ENCODE measurements at places on chromosomes 3 and 15.

DNA sequence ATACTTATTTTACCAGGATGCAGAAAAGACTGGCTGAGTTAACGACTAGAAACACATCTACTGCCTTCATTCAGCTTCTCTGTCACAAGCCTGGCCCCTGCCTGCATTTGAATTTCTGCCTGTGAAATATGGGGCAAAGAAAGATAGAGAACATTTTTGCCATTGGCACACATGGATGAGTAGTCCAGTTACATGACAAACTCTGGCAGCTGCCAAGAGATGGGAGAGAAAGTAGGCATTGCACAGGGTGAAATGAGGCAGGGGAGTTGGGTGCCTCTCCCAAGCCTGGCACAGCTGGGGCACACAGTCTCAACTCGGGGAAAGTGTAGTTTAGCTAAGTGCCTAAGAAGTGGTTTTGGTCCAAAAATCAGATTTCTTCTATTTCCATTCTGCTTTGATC is 24.0 kb downstream of the ANXA2 start:
- DNase-seq, result no peak

GRCh38 chr3:172043766-172044165 is 4.4 kb downstream of the FNDC3B start:
- no peak for DNase-seq

DNA sequence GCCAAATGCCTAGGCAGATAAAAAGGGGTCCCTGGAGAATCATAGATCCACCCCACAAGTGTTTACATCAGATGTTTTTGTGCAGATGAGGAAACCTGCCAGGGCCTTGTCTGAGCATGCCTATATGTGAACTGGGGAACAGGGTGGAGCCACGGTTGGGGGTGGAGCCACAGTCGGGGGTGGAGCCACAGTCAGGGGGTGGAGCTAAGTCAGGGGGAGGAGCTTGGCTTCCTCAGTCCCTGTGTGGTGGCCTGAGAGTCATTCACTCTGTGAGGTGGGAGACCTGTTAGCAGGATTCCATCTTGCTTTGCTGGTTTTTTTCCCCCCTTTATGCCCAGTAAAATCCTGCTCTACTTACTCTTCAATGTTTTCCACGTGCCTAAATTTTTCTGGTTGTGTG is 57.8 kb upstream of the TGFBR2 start:
- peak; percentile 20 for DNase-seq

- no peak for DNase-seq
These were observed 6.9 kb downstream of the ADAMTS17 start for GRCh38 chr15:100334905-100335304.

GRCh38 chr3:71316066-71316777 is 267.3 kb downstream of the FOXP1 start:
- no peak for DNase-seq

DNA sequence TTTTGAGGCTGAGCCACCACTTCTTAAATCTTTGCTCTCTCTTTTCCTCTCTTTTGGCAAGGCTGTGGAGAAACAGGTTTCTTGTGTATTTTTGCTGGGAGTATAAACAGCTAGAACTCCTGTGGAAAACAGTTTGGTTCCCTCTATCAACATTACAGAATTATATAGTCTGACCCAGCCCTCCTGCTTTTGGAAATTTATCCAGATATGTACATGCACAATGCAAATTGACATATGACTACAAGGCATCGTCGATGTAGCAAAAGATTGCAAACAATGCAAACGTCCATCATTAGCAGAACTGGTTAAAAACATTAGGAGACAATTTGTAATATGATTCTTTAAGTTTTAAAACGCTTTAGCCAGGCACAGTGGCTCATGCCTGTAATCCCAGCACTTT is 12.5 kb upstream of the MYO1E start:
- DNase-seq, result no peak

DNA sequence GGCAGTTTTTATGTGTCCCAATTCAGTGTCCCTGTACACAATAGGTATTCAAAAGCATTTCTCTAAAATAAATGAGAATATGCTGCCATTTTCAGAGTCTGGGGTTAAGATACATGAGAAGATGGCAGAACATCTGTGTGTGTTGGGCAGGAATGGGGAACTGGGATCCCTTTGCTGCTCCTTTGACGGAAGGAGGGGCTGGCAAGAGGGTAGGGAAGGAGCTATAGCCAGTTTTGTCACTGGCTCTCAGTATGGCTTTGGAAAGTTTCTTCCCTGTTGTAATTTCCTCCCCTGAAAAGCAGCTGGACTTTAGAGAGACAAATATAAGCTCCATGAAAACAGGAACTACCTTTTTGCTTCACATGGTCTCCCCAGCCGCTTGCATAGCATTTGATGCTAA is 137.5 kb upstream of the PRR23C start:
- DNase-seq, result no peak

- no peak for DNase-seq
These were observed 17.3 kb downstream of the PP2D1 start for GRCh38 chr3:19994796-19995195.

DNA sequence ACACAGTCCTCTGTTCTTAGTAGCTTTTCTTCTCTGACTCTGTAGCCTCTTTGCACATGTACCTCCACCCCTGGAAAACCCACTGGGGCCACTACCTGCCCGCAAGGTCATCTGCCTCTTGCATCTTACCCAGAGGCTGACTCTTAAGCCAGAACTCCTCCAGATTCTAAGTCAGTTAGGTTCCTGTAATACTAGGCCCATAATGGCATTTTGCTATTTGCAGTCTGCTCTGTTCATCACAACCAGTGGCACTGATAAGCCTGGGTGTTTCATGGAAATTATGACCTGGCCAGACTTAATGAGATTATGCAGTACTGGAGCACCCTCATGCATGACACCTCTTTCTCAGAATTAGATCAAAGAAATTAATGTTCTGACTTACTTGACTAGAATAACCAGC is 31.7 kb upstream of the ATG7 start:
- DNase-seq, result peak; percentile 16

- no peak for DNase-seq
These were observed 752 bp downstream of the OCA2 start for GRCh38 chr15:28098360-28098765.

DNA sequence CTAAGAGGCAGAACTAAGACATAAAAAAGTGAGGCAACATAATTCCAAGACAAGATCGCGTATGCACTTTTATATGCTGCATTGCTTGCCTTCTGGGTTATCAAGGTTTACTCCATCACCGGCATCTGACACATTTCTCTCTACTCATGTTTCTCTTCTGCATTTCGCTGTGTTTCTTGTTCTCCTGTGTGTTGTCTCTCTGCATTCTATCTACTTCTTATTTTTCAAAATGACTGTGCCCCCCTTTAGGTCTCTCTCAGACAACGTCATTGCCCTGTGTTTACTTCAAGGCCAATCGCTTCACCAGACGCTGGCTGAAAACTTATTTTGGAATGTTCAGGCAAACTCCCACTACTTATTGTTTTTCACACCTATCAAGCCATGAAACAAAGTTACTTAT is 280.4 kb downstream of the KCNH8 start:
- no peak for DNase-seq

DNA sequence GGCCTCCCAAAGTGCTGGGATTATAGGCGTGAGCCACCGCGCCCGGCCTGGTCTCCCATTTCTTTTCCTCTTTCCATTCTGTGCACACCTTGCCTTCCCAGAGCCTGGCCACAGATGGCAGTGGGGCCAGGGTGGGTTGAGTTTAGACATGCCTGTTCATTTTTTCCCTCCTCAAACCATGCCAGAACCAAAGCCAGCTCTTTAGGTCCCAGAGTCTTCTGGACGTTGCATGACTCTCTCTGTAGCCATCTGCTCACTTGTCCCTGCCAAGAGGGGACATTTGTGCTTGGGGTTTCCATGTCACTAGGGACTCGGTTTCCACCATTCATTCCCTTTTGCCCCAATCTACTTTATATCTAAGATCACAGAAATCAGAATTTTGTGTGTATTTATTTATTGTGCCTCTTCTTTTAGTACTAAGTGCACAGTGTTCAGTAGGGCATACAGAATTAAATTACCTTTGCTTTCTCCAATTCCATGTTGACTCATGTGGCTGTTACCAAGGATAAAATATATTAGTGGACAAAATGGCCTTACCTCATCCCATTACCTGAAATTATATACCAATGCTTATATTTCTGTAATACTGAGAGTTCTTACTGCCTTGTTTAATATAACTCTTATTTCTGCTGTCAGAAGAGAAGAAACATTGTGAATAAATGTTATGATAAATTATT is 49.6 kb downstream of the USP13 start:
- DNase-seq, result no peak

DNA sequence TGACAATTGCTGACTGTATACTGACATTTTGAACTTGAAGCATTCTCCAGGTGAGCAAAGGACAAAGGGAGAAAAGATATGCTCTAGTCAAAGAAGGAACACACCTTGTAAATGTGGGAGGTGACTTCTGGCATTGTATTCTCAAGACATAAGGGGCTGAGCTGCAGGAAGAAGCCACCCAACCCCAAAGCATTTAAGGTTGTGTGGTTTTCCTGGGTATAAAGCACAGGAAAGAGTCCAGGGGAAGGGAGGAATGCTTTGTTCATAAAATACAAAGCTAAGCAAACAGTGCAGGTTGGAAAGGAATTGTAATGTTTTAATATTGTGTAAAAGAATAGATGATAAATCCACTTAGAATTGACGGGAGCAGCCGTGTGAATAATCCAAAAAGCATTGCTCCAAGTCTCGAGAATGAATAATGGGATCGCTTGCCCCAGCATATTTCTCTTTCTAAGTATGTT is 102.4 kb upstream of the LRIG1 start:
- DNase-seq, result no peak

GRCh38 chr3:190301591-190301990 is 20.7 kb downstream of the CLDN1 start:
- no peak for DNase-seq

DNA sequence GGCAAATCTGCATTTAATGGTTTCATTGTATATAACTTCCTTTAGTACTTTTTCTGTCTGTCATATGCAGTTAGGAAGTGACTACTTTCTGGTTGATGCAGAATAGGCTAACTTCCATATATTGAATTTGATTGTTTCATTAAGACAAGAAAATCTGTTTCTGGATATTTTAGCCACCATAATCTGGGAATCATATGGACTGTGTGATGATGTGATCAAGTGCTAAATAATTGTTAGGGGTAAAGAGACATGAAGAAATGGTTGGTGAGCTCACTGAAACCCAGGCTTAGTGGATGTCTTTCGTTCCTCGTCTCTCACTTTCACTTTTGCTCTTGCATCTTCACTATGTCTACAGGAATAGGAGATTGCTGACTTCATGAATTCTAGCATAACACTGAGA is 3.5 kb upstream of the MNS1 start:
- DNase-seq, result no peak

- no peak for DNase-seq
These were observed 12.6 kb downstream of the KLHL18 start for GRCh38 chr3:47295322-47295721.

DNA sequence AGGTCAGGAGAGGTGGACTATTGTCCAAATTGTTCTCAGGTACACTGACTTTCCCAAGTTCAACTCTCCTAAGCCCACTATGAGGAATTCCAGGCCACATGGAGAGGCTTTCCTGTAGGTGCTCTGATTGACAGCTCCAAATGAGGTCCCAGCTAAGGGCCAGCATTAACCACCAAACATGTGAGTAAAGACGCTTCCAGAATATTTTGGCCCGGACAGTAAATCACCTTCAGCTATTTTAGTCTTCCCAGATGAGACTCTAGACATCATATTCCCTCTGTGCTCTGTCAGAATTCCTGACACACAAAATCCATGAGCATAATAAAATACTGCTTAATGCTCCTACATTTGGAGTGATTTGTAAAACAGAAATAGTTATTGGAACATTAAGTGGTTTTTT is 135.5 kb downstream of the TGFBR2 start:
- no peak for DNase-seq

DNA sequence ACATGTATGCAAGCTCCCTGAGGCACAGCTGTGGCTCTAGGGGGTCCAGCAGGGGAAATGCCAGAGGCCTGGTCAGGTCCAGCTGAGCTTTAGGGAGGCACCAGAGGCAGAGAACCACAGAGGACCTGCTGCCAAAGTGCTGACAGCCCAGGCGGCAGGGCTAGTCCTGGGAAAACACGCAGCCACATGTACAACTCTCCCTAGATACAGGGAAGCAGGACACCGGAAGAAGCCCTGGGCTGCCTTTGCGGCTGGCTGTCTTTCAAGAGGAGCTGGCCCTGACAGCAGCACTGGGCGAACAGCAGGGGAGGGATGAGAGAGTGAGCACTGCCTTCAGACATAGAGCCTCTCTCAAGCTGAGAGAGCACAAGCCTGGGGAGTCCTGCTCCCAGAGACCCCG is 40.7 kb downstream of the RFT1 start:
- DNase-seq, result no peak

DNA sequence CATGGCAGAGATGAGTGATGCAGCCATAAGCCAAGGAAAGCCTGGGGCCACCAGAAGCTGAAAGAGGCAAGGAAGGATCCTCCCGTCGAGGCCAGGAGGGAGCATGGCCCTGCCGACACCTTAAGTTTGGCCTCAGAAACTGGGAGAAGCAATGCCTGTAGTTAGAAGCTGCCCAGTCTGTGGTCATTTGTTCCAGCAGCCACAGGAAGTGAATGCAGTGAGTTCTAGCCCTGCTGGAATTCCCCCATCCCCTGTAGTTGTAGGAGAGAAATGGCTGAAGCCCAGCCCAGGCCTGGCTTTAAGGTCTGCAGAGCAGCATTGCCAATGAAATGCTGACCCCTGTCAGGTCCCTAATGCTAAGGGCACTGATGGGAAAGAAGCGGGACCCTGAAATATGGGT is 12.2 kb upstream of the CHSY1 start:
- DNase-seq, result no peak

GRCh38 chr15:89898614-89899294 is 5.0 kb upstream of the AP3S2 start:
- peak; percentile 28 for DNase-seq

GRCh38 chr3:18370672-18371071 is 54.5 kb downstream of the SATB1 start:
- no peak for DNase-seq

DNA sequence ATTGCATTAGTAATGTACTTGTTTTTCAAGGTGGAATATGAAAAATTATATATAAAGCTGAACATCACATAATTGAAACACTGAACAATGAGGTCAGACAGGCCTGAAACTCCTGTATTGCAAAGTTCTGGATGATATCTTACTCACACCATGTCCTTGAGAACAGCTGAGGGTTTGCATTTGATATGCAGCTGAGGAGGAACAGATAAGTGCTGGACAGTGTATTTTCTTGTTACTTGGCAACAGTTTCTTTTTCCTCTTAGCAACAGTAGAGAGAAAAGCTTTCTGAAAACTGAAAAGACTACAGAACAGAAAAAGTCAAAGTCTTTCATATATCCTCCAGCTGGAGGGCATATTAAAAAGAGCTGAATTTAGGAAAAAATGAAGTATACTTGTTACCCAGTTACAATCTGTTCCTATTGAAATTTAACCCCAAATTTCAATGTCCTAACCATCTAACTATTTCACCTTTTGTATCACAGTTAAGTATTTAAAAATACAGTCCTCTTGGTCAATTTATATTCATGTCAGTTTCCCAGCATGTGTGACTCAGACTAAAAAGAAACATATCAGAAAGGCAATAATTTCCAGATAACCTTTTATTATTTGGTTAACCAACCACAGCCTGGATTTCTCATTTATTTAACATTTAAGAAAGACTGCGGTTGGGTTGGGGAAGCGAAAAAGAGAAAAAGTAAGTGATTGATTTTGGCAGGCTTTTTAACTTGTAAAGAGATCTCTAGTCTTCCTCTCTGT is 733.0 kb upstream of the DPPA4 start:
- no peak for DNase-seq

All from stimulated activated CD4-positive, alpha-beta T cell treated with anti-CD3 and anti-CD28 coated beads, Interleukin-4, amount 100 ng/mL, for 1 hour (primary cell).